Activated T-cell treated with anti-CD3 and anti-CD28 coated beads, Interleukin-2, amount 50 U/mL, for 1 hour (primary cell): ENCODE measurements at places on chromosomes 3 and 15.

- DNase-seq: no peak
Measured at GRCh38 chr15:66498501-66499386, 1.2 kb upstream of the SNAPC5 start.

GRCh38 chr15:66783725-66784124, 81.7 kb downstream of the SMAD6 start:
- no peak for DNase-seq

- peak; percentile 89 for DNase-seq
Measured at GRCh38 chr3:50272911-50273688, 4.2 kb downstream of the SEMA3B start.

DNA sequence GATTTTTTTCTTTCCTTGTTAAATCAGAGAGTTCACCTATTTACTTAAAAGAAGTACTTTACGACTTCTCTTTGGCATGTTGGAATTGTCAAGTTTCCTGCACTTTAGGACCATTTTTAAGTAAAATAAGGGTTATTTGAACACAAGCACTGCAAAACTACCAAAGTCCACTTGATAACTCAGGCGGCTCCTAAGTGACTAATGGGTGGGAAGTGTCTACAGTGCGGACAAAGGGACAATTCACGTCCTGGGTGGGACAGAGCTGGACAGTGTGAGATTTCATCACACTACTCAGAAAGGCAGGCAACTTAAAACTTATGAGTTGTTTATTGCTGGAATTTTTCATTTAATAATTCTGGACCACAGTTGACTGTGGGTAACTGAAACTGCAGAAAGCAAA, 590.2 kb upstream of the UBE2E2 start:
- no peak for DNase-seq

DNA sequence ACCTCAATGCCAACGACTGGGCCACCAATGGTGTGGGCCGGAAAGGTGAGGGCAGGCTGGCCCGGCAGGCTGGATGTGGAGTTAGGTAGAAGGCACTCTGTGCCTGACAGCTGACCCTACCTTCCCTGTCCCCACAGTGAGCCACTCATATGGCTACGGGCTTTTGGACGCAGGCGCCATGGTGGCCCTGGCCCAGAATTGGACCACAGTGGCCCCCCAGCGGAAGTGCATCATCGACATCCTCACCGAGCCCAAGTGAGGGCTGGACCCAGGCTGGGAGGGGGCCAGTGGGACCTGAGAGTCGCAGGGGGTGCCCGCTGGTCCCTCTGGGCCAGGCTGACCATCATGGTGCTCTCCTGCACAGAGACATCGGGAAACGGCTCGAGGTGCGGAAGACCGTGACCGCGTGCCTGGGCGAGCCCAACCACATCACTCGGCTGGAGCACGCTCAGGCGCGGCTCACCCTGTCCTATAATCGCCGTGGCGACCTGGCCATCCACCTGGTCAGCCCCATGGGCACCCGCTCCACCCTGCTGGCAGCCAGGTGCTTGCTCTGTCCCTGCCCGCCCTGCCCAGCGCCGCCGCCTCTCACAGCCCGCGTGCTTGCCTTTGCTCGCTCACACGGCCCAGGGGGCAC, 4.5 kb upstream of the FES start:
- DNase-seq: no peak

DNA sequence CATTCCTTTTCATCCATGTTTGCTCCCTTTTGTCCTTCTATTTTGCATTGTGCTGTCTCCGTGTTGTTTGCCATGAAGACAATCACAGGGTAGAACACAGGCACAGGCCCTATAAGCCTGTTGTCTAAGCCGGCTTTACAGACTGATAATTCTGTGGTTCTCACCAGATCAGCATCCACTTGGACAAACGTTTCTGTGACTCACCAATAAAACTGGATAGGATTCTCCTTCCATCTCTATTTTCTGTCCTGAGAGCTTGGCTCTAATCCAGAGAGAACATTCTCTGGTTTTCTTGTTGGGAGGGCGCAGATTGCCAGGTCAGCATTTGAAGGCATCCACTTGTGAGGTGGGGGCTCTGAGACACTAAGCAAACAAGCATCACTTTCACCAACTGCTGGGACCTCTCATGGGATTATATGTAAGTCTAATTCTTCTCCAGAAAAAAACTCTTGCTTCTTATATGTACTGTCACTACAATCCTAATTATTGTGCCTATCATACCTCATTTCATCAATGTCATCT, 101.6 kb downstream of the ERC2 start:
- no peak for DNase-seq

- DNase-seq: no peak
Measured at GRCh38 chr3:58507356-58508078, 15.6 kb downstream of the KCTD6 start.

- no peak for DNase-seq
Measured at GRCh38 chr3:192082730-192083660, 622.0 kb downstream of the PYDC2 start.

- DNase-seq: no peak
Measured at GRCh38 chr3:159257954-159258353, 456.1 kb downstream of the MFSD1 start.

DNA sequence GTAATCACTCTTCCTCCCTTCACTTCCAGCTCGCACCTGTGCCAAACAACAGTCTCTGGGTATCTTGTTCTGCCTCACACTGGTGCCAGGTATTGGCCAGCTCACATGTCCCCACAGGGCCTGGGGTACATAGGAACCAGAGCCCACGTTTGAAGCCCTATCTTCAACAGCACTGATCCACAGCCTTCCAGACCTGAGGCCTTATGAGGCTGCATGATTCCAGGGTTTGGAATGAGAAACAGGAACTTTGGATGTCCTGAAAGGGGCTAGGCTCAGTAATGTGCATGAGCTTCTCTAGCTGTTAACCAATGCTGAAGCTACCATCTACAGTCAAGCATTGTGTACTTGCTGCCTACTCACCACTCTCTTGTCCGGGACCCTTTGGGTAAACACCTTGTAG, 92.4 kb downstream of the GPR156 start:
- no peak for DNase-seq

DNA sequence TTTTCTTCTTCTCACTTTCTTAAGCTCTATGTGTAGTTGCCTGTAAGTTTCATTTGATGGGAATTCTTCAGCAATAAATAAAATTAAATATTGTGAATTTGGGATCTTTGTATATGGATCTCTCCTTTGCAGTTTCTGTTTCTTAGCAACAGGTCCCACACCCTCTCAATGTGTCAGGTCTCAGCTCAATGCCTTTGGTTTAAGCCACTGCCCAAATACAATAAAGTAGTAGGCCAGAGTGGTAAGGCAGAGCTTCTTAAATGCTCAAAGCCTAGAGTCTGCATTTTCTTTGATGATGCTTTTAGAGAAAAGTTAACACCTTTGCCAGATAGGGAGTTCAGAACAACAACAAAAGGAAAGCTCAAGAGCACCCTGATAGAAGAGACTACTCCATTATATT, 343.7 kb downstream of the NSUN3 start:
- DNase-seq: no peak

- DNase-seq: no peak
Measured at GRCh38 chr3:107356706-107357105, 20.5 kb upstream of the CCDC54 start.

DNA sequence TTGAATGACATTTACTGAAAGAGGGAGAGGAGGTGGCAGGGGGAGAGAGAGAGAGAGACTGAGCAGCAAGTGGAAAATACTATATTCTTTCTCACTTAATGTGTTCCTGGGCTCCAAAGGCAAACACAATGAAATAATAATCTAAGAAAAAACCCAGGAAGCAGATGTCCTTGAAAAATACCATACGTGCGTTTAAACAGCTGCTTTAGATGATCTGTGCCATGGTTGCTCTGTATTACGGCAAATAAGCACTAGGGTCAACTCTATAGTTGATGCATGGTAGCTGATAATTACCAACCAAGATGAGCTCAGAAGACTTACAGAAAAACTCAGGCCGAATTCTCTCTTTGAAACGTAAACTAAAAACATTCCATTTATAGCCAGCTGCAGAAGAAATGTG, 410.3 kb upstream of the TBL1XR1 start:
- DNase-seq: no peak

DNA sequence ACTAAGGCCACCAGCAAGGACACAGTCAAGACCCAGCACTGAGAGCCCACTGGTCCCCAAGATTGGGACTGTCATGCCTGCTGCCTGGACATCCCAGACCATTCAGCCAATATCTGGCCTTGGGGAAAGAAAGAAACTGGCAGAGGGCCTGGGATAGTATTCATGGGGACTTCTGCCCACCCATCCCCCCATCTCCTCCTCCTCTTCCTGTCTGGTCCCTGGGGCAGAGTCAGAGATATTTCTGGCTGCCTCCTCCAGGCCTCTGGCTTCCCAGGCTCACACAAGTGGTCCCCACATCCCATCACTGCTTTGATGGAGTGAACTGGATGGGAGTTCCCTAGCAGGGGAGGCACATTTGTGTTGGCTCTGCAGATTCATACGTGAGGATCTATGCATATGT, 4.2 kb upstream of the RASL12 start:
- DNase-seq: no peak

DNA sequence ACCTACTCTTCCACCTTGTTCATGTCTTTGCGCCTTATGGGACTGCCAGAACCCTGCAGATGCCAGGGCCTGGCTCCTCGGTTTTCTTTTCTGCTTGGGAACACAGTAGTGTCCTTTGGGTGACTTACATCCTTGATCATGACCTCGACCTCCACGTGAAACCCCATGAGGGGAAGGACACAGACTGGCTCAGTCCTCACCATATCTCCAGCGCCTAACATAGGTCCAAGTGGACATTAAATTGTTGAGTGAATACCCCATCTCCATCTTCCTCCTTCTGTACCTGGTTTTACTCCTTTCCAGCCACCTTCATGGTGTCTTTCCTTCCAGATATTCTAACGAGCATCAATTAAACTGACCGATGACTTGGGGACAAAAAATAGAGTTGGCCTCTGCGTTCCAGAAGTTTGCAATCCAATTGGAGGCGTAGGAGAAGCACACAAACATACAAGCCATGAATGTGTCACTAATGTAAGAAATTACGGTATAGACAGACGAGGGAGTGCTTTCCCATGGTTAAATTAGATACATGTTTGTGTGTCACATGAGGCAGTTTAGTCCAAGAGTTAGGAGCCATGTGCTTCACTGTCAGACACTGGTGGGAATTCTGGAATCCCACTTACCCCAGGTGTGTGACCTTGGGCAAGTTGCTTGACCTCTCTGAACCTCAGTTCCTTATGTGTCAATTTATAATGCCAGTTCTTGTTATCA, 907 bp upstream of the HERC1 start:
- no peak for DNase-seq

DNA sequence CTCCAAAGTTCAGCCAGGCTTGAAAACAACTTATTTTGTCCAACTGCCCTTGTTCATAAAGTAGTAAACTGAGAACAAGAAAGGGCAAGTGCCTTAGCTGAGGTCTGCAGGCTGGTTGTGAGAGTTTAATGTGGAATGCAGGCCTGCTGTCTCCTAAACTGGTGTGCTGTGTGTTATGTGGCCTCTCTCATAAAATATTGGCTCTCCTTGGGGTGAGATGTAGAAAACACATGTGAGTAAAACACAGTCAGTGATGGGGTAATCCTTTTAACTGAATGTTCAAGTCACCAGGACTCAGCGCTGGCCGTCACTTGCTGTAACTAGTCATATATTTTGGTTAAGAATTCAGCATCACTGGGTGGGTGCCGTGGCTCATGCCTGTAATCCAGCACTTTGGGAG, 7.1 kb upstream of the ST6GAL1 start:
- DNase-seq: no peak

DNA sequence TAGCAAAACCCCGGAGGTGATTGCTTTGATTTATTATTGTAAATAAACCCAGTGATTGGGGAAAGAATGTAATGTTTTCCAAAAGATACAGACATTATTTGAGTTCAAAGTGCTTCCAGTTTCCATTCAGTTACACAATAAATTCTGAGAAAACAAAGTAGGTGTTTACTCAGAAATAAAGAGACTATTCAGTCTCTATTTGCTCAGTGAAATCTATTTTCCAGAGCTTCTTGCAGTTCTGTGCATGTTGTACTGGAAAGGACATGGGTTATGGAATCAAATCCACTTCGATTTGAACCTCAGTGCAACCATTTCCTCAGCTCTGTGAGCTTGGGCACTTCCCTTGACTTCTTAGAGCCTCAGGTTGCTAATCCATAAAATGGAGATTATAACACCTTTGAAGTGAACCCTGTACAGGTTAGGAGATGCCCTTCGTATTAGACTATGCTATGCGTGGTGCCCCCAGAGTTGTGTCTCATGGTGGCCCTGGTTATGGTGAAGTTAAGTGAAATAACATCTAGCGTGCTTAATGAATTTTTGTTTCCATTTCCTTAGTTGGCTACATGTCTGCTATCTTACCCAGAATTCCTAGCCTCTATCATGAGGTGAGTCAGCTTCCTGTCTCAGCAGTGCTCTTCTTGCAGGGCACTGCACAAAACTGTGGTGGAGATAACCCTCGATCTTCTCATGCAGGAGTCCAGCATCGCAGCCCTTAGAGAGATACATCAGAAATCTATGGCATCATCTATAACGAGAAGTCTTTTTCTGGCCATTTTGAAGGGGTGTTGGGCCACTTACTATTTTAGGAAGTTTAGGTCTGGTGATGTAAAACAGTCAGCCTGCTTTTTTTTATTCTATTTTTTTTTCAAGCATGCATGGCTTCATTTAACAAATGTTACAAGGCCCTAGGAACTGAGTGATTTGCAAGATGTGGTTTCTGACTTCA, 97.7 kb downstream of the RPL39L start:
- DNase-seq: peak; percentile 57

- DNase-seq: no peak
Measured at GRCh38 chr3:60935709-60936108, 315.5 kb downstream of the FHIT start.

GRCh38 chr3:194250098-194251002, 100.8 kb downstream of the CPN2 start:
- no peak for DNase-seq

GRCh38 chr15:74350295-74351275, 16.9 kb downstream of the CYP11A1 start:
- no peak for DNase-seq

DNA sequence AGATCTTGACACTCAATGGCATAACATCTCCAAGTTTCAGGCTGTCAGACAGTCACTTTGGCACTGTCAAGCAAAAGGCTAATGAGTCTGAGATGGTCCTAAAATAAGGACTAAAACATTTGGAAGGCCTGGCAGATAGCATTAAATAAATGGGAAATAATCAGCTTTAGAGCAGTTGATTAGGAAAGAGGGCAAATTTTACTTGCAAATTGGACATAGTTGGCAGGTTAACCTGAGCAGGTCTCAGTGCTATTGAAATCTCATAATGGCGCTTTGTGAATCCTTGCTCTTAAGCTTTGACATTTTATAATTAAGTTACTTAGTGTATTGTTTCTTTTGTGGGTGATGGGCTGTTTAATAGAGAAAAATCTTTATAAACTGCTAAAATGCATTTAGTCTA, 1003.1 kb upstream of the GBE1 start:
- DNase-seq: no peak

DNA sequence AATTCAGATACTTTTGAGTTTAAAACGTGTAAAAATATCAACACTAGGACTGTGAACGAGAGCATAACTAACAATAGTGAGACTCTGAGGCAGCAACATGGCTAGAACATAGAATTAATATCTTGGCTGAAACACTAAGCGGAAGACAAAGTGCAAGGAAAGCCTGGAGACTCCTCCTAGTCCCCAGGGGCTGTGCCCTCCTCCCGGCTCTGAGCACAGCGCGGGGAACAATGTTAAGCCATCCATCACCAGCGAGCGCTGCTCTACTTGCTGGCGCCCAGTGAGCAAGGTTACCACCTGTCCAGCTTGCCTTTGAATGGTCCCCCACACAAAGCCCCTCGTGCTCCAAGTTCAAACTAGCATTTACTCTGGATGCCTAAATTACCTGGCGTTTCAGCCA, 436.9 kb downstream of the FOXP1 start:
- no peak for DNase-seq
